ENCODE measurements at places on chromosomes 1 and 21.

DNA sequence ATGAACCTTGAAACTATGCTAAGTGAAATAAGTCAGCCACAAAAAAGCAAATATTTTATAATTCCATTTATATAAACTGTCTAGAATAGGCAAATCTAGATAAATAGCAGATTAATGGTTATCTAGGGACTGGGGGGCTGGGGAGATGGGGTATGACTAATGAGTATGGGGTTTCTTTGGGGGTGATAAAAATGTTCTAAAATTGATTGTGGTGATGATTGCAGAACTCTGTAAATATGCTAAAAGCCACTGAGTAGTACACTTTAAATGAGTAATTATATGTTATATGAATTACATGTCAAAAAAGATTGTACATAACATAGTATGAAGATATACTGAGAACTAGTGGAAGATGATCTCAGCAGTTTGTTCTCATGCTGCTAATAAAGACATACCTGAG, 675.0 kb downstream of the KIF26B start:
- no peak for DNase-seq

GRCh38 chr1:2314803-2315673, 76.3 kb downstream of the MORN1 start:
- peak; percentile 22 for DNase-seq

DNA sequence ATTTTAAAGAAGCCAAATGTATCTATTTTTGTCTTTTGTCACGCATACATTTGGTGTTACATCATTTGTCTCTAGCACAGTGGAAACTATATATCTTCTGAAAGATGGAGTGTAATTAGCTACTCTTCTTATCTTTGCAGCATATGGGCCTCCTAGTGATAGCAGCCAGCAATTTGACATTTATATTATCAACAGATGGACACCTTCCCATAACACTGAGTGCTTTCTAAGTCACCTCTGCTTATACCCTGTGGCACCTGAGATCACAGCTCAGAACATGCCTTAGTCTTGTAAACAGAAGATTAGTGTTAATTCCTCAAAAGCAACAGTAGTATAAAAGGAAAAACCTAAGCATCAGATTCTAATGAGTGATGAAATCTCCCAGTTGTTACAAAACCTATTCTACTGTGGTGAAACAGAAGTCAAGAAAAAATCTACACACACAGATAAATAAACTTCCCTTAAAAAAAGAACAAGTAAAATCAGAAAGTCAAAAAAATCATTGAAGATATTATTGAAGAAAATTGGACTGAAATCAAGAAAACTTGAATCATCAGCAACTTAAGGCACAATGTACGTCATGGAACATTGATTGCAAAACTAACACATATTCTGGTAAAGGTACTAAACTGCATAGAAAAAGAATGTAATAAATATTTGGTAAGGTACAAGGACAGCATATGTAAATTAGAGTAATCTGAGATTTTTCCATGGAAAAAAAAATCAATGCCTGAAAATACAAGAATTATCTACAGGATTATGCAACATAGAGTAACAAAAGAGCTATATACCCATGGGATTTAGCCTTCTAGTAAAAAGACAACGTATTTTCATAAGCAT, 61.7 kb downstream of the KCNT2 start:
- no peak for DNase-seq

DNA sequence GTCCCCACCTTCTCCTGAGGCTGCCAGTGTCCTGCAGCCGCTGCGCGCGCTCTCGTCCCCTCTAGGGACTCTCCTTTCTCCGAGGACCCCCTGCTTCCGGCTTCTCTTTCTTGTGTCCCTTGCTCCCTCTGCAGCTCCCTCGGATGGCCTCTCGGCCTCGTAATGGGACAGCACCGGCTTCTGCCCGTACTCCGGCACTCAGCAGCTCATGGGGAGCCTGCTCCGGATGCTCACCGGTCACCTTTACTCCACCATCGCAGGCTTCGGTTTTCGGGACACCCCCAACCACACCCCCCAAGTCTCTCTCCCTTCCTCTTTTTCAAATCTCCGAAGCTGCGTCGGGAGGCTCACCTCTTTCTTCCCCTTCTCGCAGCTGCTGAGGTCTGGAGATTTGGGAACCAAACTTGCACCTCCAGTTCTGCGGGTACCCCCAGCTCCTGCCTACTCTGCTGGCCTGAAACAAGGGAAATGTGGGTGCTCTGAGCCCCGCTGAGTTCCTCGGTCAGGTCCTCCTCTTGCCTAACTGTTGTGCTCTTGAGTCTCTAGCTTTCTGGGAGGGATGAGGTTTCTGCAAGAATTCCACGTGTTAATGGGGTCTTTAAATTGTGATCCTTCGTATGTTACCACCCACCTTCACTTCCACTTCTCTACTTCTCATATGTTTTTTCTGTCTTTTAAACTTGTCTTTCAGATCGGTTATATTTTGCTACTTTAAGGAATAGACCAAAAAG, 930 bp downstream of the CDC14A start:
- DNase-seq, result no peak

DNA sequence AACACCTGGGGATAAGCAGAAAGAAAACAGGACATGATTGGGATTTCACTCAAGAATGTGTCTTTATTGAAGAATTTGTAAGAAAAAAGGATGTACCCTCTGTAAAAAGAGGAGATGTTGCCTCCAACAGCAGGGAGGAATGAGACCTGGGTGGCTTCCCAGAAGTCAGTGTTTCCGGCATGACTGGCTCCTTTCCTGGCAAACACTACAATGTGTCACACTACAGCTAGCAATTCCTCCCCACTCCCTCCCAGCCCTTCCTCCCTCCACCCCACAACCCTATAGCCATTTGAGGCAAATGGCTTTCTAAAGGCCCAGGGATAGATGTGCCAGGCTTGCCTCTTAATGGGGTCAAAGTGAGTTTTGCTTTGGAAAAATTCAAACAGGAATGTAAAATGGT, 11.5 kb upstream of the COL8A2 start:
- DNase-seq, result no peak

- no peak for DNase-seq
These were observed 8.2 kb upstream of the RGSL1 start for GRCh38 chr1:182441719-182442118.

GRCh38 chr1:108962681-108963051, 618 bp downstream of the CLCC1 start:
- no peak for DNase-seq
